Spleen (tissue), 13 donors: ENCODE measurements at places on chromosomes 3 and 15. TPM values are rescaled to one million over a fixed set of nuclear protein-coding genes. Genes with fewer than 3 reads are reported as not detected.

TMEM158 gene
- total RNA-seq: 0.79 TPM

- DNase-seq: peak; percentile 36
These were observed 28.6 kb upstream of the ANKDD1A start for GRCh38 chr15:64883100-64883581.

DNA sequence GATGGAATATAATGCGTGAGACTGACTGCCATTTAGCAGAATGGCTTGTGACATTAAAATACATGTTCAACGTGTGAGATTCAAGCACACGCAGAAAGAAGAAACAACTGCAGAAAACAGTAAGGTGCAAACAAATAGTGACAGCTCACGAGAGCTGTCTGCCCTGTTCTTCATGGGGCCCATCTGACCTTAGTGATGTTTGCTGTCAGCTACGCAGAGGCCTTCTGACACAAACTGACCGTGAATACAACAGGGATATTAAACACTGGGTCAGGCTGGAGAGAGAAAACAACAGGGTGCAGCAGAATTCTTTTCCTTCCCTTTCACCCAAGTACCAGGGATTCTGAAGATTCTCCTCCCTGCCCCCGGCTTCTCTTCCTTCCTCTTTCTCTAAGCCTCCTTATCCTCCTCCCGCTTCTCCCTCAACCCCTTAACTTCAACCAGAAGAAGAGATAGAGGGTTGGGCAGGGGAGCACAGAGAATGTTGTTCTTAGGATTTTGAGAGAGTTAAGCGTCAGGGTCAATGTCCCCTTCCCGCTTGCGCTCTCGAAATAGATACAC lies 2.1 kb downstream of the TNFAIP8L3 start:
- no peak for DNase-seq

ITIH4 gene
- total RNA-seq: 19.6 TPM

SLC25A20 gene
- total RNA-seq: 51.2 TPM

DNA sequence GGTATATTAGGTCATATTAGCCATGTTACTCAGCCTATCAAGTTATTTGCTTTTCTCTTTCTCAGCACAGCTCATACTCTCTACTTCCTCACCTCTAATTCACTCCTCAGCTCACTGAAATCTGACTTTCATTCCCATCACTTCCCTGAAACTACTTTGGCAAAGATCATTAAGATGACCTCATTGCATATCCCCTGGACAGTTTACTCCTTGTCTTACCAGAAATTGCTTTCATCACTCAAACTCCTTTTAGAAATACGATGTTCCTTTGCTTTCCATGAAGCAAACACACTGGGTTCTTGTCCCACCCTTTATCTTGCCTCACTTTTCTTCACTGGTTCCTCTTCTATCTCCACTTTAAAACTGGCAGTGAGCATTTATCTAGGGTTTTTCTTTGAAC lies 354.4 kb downstream of the TUSC7 start:
- no peak for DNase-seq

- no peak for DNase-seq
These were observed 169.7 kb upstream of the AGTR1 start for GRCh38 chr3:148528024-148528423.

- no peak for DNase-seq
These were observed 43.4 kb downstream of the SNAPC5 start for GRCh38 chr15:66454143-66454542.

THRB gene
- 26.6 TPM for total RNA-seq

CFAP161 gene
- 2.0 TPM for total RNA-seq

- no peak for DNase-seq
These were observed 1.4 kb downstream of the MGLL start for GRCh38 chr3:127820826-127821313.

PRR23E gene
- not detected for total RNA-seq

FEZF2 gene
- not detected for total RNA-seq

GRCh38 chr3:184336547-184337398 lies 627 bp upstream of the FAM131A start:
- no peak for DNase-seq

PARP15 gene
- 70.9 TPM for total RNA-seq

MUC20 gene
- 3.8 TPM for total RNA-seq

DNA sequence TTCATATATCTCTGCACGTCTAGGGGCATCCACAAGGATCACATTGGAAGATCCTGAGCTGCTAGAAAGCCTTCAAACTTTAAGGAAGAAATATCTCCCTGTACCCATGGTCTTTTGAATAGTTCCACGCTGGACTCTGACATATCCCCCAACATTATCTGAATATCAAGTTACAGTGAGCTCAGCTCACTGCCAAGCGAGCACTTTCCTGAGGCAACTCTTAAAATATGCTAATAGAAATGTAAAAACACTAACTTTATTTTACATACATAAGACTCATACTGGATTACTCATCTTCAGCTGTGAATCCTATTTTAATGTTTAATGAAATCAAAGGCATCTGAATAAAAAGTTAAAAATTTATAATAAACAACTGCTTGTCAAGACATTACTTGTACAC lies 420.2 kb upstream of the CCDC54 start:
- no peak for DNase-seq

GABRG3 gene
- total RNA-seq: 1.6 TPM

DNA sequence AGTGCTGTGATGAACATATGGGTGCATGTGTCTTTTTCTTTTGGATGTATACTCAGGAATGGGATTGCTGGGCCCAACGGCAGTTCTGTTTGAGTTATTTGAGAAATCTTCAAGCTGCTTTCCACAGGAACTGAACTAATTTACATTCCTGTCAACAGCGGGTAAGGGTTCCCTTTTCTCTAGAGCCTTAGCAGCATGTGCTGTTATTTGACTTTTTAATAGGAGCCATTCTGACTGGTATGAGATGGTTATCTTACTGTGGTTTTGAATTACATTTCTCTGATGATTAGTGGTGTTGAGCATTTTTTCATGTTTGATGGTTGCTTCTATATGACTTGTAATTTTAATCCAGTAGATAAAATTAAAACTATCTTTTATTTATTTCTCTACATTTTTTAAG lies 1168.6 kb upstream of the ALCAM start:
- no peak for DNase-seq

ACP3 gene
- 15.4 TPM for total RNA-seq

DNA sequence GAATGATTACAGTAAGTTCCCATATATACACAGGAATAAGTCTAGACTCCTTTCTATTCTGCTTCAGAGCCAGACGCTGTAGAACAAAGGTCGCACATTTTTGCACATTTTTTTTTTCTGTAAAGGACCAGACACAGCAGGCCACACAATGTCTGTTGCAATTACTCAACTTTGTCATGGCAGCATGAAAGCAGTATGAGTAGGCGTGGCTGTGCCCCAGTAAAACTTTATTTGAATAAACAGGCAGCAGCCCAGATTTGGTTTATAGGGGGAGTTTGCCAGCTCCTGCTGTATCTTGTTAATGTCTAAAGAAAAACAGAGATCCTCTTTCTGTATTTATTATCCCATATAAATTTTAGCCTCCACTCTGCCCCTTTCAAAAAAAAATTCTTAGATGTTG lies 708.3 kb downstream of the FHIT start:
- DNase-seq: no peak

- no peak for DNase-seq
These were observed 1.1 kb downstream of the PIAS1 start for GRCh38 chr15:68055224-68055705.

KNG1 gene
- not detected for total RNA-seq

ARHGEF26 gene
- 2.3 TPM for total RNA-seq

GRCh38 chr3:150906461-150906860 lies 1.2 kb upstream of the MINDY4B start:
- no peak for DNase-seq

DNA sequence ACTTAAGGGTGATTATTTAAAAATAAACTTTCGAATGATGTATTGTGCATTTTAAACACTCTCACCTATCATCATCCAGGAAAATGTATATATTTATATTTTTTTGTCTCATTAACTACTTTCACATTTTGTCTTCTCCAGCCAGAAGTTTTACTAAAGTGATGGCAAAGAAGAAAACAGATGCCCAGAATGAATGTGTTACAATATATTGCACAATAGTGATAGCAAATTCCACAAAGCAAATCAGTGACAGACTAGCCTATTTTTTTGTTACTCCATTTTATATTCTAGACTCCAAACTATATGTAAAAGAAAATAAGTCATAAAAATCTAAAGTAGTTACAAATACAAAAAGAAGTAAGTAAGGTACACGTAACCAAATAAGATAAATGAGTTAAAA lies 414.7 kb downstream of the EPHA3 start:
- DNase-seq: no peak

GRCh38 chr3:79015854-79016253 lies 751.9 kb downstream of the ROBO1 start:
- no peak for DNase-seq

DNA sequence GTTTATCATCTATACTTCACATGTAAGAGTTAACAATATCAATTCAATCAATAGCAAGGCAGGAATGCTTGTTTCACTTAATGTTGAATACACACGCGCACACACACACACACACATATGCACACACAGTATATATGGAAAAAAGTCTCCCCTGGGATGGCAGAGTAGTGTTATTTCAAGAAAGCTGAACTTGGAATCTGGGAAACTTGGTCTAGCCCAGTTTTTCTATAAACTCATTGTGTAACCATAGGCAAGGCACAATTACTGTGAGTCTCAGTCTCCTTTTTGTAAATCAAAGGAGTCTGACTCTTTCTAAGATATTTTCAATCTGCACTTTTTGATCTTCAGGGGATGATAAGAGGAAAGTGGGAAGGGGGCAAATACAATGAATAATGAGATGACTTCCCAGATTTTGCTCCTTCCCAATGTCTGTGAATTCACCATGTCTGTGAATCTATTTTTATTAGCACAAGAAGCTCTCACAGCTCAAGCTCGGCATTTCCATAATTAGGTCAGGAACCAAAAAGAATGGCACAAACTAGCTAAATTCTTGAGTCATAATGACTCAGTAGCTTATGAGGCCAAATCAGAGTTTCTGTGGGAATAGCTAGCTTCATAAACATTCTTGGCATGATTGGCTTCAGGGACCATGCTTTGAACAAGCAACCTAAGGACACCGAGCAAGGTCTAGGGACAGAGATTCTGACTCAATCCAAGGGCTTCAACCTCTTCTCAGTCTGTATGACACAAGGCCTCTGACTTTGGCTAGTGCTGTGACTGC lies 227.4 kb upstream of the DCBLD2 start:
- no peak for DNase-seq

GRCh38 chr3:112606098-112606497 lies 34.8 kb downstream of the CCDC80 start:
- DNase-seq: no peak

- no peak for DNase-seq
These were observed 5.3 kb downstream of the BHLHE40 start for GRCh38 chr3:4984511-4984864.
